ENCODE measurements at places on chromosomes 3 and 15. TPM values are rescaled to one million over a fixed set of nuclear protein-coding genes. Genes with fewer than 3 reads are reported as not detected.

GRCh38 chr15:42728560-42728959 lies 8.4 kb downstream of the CDAN1 start:
- DNase-seq = no peak

The HYAL1 gene
- 2.1 TPM for polyA plus RNA-seq

GRCh38 chr3:37823189-37823588 lies 38.5 kb upstream of the CTDSPL start:
- DNase-seq = no peak

- no peak for DNase-seq
Observed at GRCh38 chr3:149368201-149368673, 9.2 kb downstream of the TM4SF1 start.

- DNase-seq = peak; percentile 92
Observed at GRCh38 chr3:47009225-47010110, 30.0 kb downstream of the NBEAL2 start.

DNA sequence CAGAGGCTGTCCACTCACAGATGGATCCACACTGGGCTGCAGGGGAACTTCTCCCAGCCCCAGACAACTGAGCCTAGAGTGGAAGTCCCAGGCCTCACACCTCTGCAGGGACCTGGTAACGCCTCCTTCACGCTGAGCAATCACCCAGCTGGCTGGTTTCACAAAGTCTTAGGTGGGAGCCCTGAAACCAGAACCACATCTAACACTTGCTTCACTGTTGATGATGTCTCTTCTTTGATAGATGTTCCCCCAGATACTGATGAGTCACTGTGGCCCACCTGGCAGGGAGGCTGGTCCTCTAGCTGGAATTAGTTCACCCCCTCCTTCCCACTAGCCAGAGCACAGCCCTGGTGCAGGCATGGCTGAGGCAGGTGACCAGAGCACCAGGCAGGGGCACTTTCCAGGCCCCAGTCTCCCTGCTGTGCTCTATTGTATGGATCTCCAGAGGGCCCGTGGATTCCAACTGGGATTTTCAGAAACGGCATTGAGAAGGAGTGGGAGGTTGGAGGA lies 33.5 kb downstream of the MYL3 start:
- DNase-seq = no peak

DNA sequence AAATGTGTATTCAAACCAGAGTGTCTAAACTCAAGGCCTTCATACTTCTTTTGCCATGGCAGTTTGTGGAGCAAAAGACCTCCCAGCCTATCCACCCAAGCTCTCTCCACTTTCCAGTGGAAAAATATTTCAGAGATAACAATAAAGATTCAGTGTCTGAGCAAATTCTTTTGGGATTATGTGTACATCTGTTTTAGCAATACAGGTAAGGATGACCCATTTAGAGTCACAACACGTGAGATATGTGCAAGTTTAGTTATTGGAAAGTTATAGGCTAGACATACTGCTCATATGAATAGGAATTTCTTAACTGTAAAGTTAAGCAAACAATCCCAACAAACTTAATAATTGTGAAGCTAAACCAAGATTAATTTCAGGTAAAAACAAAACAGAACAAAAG lies 174.5 kb upstream of the LRIG1 start:
- DNase-seq = no peak

- peak; percentile 98 for DNase-seq
Observed at GRCh38 chr15:94230883-94231722, at the start of gene MCTP2. TSS of gene MCTP2 (plus strand) at chr15:94231561. CDS start at chr15:94298266, 66,705 bp downstream.

DNA sequence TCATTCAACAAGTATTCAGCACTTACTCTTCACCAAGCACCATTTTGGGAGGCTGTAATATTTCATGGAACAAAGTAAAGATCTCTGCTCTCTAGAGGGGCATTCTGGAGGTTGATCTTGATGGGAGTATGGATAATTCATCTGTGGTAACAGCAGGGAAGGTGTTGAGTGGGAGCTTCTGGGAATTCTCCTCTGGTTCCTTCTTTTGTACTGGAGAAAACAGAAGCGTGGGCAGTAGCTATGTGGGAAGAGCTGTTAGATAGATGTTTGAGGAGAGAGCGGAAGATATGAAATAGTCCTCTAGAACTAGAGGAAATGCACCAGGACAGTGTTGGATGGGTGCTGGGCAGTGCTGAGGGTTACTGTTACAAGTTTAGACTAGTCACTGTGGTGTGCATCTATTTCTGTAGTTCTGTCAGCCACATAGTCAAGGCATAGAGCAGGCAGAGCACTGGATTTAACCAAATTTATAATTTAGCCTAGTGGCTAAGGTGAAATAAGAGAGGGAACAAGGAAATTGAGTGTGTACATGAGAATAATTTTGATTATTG lies 9.6 kb downstream of the NMD3 start:
- DNase-seq = no peak

DNA sequence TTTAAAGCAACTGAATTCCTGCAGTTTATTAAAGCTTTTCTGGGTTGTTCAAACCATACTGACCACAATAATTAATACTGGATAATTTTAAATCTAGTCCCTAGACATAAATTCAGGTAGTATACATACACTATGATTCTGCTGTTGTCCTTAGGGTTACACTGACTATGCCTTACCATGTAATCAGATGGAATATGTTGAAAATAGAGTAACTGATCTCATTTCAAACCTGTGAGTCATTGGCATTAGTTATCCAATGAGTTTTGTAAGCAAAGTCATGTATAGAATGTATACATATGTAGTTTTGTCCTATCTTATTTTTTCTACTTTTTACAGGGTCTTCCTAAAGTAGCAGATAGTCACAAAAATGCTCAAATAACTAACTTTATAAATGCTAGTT lies 517.1 kb upstream of the CCDC54 start:
- DNase-seq = no peak

- no peak for DNase-seq
Observed at GRCh38 chr3:194031867-194032635, 103.9 kb upstream of the HES1 start.

DNA sequence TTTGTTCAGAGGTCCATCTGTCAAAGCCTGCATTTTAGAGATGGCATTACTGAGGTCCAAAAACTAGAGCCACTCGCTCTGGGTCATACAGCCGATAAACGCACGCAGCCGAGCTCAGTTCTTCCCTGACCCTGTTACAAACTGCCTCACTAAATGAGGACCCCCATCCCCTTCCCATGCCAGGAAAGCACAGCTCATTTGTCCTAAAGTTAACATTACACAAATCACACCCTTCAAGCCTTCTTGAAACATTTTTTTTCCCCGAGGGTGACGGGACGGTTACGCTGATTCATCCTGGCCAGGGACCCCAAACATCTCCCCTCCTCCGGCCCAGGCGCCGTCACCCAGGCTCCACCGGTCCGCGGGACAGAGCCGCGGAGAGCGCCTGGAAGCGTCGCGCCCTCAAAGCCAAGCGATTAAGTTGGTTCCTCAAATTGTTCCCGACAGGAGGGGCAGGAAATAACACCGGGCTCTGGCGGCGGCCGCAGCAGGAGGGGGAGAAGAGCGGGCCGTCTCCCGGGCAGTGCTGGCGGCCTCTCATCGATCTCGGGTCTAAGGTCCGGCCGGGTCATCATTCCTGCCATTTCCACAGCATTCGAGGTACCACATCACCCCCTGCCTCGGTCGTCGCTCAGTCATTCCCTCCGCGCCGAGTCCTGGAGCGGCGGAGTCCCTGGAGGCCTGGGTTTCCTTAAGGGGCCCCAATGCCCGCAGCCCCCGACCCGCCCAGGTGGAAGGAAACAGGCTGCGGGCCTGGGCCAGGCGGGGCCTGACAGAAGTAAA lies 619 bp upstream of the CMTM8 start:
- peak; percentile 54 for DNase-seq

DNA sequence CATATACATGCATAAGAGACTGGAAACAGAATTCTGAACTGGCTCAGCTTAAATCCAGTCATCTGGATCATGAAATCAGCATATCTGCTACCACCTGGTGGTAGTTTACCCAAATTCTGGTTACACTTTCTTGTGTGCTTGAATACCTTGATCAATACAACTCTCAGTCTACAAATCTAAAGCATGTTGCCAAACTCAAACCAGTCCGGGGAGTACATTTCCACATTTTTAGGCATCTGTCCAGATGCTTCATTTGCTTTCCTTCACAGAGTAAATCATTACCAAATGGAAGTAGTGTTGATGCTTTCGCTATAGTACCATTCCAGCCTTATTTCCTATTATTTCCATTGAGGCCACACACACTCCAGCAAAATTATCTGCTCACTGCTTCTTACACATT lies 126.4 kb downstream of the P2RY1 start:
- DNase-seq = peak; percentile 10

The SLC15A2 gene
- 8.3 TPM for polyA plus RNA-seq

DNA sequence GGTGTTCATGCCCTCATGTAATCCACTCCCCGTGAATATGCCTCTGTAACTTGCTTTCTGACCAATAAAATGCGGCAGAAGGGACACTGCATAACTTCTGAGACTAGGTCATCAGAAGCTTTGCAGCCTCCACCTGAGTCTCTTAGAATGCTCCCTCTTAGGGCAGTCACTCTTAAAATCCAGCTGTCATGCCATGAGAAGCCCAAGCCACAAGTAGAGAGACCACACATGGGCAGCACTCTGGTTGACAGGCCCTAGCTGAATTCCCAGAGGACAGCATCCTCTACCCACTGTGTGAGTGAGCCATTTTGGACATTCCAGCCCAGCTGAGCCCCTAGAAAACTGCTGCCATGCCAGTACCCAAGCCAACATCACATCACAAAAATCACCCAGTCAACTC lies 41.4 kb downstream of the SCAPER start:
- DNase-seq = no peak

GRCh38 chr3:148006508-148006907 lies 597.3 kb downstream of the ZIC1 start:
- no peak for DNase-seq

DNA sequence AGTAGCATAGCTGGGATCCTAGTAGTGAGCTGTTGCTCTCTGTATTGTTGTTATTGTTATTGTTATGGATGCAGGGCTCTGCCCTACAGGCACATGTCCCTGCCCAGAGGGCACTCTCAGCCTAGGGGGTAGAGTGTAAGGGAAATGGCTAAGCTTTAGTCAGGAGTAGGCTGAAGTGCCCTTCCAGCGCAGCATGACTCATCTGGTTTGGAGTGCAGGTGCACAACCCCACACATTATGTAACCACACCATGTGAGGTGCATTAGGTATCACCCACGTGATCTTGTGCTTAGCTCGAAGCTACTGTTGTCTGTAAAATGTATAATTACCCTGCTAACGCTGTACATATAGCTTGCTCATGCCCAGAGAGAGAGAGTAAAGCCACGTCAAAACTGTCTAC lies 48.3 kb upstream of the TIPARP start:
- no peak for DNase-seq

DNA sequence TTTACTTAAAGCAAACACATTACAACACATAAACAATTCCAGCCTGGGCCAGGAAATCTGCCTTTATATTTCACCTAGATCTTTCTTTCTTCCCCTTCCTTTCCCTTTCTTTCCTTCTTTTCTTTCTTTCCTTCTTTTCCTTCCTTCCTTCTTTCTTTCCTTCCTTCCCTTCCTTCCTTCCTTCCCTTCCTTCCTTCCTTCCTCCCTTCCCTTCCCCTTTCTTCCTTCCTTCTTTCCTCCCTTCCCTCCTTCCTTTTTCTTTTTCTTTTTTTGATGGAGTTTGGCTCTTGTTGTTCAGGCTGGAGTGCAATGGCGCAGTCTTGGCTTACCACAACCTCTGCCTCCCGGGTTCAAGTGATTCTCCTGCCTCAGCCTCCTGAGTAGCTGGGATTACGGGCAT lies 24.1 kb upstream of the BNIP2 start:
- no peak for DNase-seq

- no peak for DNase-seq
Observed at GRCh38 chr3:13017361-13018042, 55.7 kb downstream of the IQSEC1 start.

The FBXW12 gene
- polyA plus RNA-seq = 0.24 TPM

The GABRB3 gene
- polyA plus RNA-seq = 1.9 TPM

- no peak for DNase-seq
Observed at GRCh38 chr3:184656829-184657681, 54.8 kb downstream of the MAGEF1 start.

DNA sequence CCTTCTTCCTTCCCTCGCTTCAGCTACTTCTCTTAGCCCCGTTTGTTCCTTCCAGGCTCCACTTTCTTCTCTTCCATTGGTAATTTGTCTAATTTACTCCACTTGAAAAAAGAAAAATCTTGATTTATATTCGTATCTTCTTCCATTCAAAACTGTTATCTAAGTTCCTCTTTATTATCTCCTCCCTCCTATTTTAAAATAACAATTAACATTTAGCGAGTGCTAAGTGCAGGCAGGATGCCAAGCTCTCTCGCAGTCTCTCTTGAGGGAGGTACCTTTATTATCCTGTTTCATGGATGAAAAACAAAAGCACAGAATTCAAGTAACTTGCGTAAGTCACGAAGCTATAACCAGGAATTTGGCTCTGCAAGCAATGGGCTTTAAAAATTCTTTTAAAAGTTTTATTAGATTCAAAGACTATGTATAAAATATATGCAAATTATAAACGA lies 418.9 kb upstream of the NAALADL2 start:
- peak; percentile 55 for DNase-seq

GRCh38 chr3:193815246-193816027 lies 222.4 kb downstream of the OPA1 start:
- no peak for DNase-seq

The HOMER2 gene
- polyA plus RNA-seq = 19.3 TPM

GRCh38 chr3:57062101-57062631 lies 1.7 kb downstream of the SPATA12 start:
- no peak for DNase-seq

DNA sequence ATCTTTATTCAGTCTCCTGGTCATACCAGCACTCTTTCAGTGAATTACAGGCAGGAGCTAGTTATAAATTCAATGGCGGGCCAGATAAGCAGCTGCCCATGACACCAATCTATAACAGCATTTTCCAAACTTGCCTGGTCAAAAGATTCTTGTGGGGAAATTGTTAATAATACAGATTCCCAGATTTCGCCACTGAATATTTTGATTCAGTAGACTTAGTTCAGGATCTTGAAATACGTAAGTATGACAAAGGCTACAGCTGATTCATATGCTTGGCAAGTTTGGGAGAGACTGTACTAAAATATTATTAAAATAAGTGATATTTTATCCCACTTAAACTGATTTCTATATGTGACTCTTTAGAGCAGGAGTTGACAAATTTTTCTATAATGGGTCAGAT lies 119.3 kb downstream of the TMCO5A start:
- no peak for DNase-seq

DNA sequence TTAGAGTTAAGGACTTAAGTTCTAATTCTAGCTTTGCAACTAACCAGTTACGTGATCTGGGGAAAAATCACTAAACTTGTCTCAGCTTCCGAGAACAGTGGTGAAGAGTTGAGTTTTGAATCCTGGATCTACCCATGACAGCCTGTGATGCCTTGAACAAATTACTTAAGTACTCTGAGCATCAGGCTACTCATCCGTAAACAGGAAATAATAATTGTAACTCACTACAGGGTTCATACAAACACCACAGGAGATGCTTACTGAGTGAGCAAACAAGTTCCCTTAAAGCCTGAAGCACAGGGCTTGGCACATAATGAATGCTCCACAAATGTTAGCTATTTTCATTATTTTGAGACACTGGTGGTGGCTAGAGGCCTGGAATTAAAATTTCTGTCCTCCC lies 158.8 kb downstream of the ERC2 start:
- no peak for DNase-seq

- DNase-seq = no peak
Observed at GRCh38 chr3:51063053-51063452, 322.0 kb upstream of the MANF start.
